ENCODE measurements at places on chromosomes 6 and 20.

GRCh38 chr6:33008944-33009861, at the start of gene HLA-DOA:
HLA-DOA (minus strand) TSS chr6:33009591.
- no peak for DNase-seq

DNA sequence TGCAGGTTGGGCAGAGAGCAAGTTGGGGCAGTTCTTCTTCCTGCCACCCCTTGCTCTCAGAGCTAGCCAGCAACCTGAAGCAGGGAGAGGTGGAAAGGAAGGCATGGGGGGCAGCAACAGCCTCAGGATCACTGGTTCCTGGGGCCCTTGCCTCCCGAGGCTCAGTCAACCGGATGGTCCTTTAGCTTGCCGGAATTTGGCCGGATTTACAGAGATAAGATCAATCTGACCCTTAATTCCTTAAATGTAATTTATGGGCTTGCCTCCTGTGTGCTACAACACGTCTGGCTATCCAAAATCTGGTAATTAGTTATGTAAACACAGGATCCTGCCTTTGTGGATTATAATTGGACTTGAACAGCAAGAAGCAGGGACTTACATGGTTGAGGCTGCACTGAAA, 19.5 kb upstream of the TCP11 start:
- no peak for DNase-seq

GRCh38 chr6:21033084-21033483, 498.8 kb downstream of the CDKAL1 start:
- DNase-seq, result no peak

DNA sequence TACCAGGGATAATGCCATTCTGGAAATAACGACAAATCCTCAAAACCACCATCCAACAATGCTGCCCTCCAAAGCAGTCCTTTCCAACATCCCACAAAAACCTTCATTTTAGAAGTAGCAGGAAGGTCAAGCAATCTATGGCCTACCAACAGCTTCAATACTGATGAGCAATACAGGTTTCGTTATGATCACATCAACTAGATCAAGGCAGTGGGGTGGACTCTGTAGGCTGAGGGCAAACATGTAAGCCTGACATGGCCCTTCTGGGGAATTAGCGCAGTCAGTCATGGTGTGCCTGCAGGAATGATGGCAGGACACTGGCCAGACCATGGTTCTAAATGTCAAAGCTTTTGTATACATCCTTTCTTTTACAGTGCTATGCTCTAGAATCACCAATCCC, 41.7 kb downstream of the EZR start:
- DNase-seq, result no peak

- peak; percentile 71 for DNase-seq
Measured at GRCh38 chr6:93416571-93417420, 2.6 kb downstream of the EPHA7 start.

- DNase-seq, result no peak
Measured at GRCh38 chr6:98343004-98343403, 491.4 kb upstream of the POU3F2 start.

DNA sequence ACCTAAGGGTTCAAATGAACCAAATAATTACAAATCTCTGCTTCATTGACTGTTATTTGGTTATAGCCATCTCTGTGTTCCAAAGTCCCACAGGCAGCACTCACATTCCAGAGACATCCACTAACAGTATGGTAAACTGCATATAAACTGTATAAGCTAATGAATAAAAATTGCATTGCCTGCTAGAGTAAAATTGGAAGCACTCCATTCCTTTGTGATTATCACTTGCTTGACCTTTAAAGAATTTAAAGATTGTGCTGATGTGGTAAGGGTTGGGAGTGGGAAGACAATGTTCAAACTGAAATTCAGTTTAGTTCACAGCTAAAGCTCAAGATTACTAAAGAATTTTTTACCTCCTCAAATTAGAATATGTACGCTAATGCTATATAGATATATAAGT, 31.0 kb upstream of the OSTM1 start:
- DNase-seq, result no peak

DNA sequence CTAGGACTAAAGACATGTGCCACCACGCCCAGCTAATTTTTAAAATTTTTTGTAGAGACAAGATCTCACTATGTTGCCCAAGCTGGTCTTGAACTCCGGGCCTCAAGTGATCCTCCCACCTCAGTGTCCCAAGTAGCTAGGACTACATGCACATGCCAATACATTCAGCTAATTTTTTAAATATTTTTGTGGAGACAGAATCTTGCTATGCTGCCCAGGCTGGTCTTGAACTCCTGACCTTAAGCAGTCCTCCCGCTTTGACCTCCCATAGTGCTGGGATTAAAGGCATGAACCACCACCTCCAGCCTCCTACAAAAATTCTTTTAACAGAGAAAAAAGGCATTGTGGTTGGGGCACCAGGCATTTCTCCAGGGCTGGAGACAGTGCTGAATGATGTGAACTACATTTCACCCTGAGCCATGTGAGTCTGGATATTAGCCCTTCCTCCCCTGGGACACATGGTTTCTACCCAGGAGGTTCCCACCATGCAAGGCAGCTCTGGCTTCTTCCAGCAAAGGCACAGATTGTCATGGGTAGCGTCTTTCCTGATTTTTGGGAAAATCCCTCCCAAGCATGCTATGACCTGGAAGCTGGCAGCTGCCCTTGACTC, 36.3 kb upstream of the CMTR1 start:
- DNase-seq, result no peak

GRCh38 chr6:128271527-128271926, 248.9 kb downstream of the PTPRK start:
- no peak for DNase-seq

- DNase-seq, result no peak
Measured at GRCh38 chr20:375265-375889, 5.2 kb upstream of the TRIB3 start.

DNA sequence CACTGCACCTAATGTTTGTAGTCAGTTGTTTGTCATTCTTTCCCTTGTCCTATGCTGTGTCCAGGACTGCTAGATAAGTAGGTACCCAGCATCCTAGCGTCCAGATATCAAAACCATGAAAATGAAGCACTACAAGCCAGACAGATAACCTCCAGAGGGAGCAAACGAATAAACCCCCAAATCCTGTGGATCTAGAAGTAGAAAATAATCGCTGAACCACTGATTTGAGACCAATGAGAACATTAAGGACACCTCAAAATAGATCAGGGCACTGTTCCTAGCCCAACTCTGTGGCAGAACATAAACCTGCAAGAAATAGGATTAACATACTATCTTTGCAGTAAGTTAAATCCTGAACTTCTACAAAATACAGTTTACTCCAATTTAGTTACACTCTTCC, 1.1 kb upstream of the KLHL32 start:
- DNase-seq, result no peak

DNA sequence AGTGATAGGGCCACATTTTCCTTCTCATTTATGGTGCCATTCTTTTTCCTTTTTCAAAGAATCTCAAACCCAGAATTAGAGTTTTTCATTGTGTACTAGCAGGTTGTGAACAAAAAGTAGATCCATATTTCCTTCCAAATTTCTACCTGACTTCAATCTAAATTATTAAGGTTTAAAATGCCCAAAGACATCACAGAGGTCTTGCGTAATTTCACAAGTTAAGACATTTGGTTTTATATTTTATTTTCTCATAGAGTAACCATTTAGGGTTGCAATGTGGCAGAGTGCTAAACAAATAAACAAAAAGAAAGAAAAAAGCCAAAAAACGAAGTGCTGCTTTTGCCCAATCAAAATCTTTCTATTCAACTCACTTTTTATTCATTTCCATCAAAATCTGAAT, 49.4 kb upstream of the MBOAT1 start:
- DNase-seq, result no peak

GRCh38 chr6:15922510-15923250, 206.2 kb upstream of the MYLIP start:
- peak; percentile 64 for DNase-seq

DNA sequence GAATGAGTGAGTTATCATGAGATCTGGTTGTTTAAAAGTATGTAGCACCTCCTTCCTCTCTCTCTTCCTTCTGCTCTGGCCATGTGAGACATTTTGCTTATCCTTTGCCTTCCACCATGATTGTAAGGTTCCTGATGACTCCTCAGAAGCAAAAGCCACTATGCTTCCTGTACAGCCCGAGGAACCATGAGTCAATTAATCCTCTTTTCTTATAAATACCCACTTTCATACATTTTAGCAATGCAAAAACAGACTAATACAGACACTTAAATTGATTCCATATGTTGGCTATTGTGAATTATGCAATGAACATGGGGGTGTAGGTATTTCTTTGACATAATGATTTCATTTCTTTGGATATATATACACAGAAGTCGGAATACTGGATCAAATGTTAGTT, 792.8 kb upstream of the EYS start:
- DNase-seq, result no peak

DNA sequence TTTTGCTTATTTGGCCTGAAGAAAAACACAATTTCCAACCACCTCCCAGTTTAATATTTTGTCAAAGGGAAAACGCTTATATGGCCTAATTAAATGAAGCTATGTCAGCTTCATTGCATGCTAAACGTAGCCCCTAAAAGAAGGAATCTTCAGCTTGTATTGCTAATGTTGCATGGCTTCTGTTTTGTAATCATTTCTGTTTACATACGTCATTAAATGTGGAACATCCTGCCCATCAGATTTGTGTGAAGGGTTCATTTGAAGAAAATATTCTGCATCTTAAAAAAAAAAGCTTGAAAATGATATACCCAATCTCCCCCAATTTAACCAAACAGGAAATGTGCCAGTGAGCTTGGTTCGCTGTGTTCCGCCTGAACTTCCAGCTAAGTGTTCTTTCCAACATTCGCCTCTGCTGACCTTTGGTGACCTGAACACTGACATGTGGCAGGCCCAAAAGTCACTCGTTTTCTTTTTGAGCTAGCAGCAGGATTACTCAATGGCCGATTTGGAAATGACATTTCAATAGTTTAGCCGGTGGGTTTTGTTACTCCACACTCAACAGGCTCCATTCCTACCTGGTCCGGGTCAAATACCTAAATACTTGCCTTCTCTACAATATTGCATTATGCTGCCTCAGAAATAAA, 12.7 kb upstream of the SIRT5 start:
- no peak for DNase-seq

Data from right cardiac atrium (tissue), 5 donors.